Ovary (tissue), 10 donors: ENCODE measurements at places on chromosomes 11 and 22. TPM values are rescaled to one million over a fixed set of nuclear protein-coding genes. Genes with fewer than 3 reads are reported as not detected.

RIC3 gene
- 30.2 TPM for total RNA-seq

GRCh38 chr11:122538060-122538459 lies 117.5 kb upstream of the UBASH3B start:
- DNase-seq = no peak

DMC1 gene
- total RNA-seq = 2.1 TPM

INS gene
- not detected for total RNA-seq

- DNase-seq = no peak
These were observed 33.3 kb upstream of the CACNG2 start for GRCh38 chr22:36736701-36737320.

- DNase-seq = no peak
These were observed 754.0 kb upstream of the FAT3 start for GRCh38 chr11:91470656-91471055.

XPNPEP3 gene
- total RNA-seq = 22.6 TPM

DNA sequence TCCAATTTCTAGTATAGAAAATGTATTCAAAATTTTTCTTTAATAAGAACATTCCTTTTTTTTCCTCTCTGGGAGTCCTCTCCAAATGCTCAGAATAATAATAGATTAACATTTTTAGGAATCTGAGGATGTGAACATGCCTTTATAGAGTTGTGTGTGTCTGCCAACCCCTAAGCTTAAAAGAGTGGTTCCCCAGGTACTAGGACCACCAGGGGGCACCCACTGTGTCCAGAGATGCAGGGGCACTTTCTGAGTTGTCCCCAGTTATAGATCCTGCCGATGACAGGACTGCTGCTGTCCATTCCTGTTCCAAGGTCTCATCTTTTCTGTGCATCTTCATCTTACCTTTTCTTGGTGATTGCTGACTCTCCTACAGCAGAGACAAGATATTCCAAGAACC lies 27.0 kb upstream of the MICAL2 start:
- DNase-seq = no peak

TBX10 gene
- total RNA-seq = not detected

DNA sequence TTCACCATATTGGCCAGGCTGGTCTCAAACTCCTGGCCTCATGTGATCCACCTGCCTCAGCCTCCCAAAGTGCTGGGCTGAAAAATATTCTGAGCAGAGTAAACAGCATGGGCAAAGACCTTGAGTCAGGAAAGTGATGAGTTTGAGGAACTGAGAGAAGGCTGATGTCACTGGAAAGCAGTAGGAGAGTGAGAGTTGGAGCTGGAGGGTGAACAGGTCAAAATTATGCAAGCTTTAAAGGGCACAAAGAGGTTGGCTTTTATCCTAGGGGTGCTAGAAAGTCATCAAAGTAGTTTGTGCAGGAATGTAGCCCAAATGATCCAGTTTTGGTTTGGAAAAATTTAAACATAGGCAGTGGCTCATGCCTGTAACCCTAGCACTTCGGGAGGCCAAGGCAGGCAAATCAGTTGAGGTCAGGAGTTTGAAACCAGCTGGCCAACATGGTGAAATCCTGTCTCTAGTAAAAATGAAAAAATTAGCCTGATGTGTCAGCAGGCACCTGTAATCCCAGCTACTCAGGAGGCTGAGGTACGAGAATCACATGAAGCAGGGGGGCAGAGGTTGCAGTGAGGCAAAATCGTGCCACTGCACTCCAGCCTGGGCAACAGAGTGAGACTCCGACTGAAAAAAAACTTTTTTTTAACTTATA lies 44.7 kb upstream of the CXCR5 start:
- no peak for DNase-seq

DNA sequence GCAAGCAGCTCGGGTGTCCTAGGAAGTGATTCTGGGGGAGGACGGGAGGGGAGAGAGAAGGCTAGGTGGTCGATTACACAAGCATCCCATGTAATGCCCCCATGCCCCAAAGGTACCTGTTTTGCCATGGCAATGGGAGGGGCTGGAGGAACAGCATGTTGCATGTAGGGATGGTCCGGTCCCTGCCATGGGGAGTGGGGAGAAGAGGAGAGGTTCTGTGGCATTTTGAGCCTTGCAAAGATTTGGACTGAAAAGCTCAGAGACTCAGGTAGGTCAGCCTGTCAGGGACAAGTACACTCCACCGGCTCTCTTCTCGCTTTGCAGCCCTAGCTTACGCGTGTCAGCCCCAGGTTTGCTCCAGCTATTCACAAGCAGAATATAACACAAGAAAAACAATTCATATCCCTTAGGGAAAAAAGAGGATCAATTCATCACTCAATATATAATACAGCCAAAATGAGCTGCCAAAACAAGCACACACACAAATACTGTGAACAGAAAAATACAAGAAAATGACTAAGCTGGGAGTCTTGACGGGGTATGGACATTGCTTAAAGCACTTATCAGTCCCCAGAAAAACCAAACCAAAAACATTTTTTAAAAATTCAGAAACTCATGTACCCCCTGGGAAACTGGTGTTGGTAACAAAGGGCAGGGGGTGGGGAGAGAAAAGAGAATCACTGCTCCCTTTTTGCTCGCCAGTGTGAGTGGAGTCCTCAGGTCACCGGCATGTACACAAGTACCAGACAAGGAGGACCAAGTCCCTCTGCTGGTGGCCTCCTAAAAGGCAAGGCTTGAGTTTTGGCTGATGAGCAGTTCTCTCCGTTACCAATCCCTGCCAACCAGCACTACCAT lies 21.6 kb downstream of the APOL5 start:
- no peak for DNase-seq

DNA sequence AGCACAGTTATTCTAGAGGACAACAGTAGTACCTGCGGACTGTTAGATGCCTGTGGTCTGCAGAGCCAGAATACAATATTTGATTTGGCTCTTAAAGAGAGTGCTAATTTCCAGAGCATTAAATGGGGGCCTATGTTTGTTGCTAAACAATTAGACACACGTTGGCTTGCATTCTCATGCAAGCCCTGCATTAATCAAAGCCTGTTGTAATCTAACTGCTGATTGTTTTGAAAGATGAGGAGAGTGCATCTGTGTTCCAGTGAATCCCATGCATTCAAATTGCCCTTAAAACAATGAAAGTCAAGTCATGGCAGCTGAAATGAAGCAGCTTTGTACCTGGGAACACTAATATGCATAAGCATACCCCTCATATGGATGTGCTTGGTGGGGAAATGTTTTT lies 419.4 kb downstream of the DYNC2H1 start:
- DNase-seq = no peak

DNA sequence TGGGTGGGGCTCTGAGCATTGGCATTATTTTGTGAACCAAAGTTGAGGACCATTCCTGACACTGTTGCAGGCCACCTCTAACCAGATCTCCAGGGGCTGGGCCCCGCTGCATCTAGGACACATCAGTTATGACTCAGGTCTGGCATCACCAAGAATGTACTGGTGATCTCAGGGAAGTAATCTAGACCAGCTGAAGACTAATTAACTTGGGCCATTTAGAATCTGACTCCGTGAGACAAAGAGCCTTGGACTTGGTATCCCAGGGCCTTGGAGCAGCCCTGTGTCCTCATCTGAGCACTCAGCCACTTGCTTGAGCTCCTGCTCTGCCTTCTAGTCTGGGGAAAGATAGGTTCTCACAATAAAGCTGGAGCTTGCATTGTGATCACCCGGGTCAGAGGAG lies 200.6 kb downstream of the KIRREL3 start:
- DNase-seq = no peak

DNA sequence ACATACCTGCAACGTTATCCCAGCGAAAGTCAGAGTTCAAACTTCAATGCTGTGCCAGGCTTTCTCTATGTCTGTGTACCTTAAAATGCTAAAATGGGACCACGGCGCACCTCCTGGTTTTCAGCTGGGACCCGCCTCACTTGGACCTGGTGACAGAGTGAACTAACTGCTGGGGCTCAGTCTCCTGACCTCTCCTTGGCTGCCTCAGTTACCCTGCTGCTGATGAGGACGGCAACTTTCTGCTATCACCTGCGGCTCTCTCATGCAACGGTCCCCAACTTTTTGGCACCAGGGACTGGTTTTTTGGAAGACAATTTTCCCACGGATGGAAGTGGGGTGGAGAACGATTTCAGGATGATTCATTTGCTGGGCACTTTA lies 402.8 kb downstream of the BRD1 start:
- no peak for DNase-seq

OR5B21 gene
- total RNA-seq = not detected

MYOD1 gene
- not detected for total RNA-seq

- peak; percentile 56 for DNase-seq
These were observed 10.8 kb upstream of the OR51D1 start for GRCh38 chr11:4626207-4627099.

DNA sequence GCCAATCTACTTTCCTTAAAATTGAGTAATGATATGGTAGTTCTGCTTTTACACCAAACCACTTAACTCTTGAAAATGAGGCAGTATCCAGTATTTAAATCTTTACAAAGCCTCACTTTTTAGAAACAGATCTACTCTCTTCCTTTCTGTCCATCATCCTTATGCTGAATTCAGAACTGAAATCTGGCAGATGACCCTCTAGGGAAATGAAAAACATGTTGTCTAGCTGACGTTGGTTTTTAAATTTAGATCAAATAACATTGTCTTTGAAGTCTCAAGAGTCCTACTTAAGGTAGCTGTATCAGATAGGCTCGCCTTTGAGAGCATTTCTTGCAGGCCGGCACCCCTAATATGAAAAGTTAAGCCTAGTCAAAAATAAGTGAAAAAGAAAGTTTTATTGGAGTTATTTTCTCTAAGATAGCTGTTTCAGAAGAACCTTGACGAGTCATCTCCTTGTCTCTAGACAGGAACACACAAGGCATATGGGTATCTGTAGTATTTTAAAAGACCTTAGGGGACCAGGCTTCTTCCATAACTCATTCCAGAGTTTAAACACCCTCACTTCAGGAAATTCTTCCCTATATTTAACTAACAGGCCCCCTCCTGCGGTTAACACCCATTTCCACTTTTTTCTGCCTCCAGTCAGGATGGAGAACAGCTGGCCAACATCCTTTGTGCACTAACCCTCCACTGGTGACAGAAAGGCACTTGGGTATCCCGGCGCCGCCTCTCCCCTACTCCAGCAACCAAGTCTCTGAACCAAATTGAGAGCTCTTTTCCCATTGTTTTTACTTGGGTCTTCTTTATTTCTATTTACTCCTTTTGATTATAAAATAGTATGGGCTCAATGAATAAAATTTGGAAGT lies 81.2 kb downstream of the WNT11 start:
- no peak for DNase-seq

DNA sequence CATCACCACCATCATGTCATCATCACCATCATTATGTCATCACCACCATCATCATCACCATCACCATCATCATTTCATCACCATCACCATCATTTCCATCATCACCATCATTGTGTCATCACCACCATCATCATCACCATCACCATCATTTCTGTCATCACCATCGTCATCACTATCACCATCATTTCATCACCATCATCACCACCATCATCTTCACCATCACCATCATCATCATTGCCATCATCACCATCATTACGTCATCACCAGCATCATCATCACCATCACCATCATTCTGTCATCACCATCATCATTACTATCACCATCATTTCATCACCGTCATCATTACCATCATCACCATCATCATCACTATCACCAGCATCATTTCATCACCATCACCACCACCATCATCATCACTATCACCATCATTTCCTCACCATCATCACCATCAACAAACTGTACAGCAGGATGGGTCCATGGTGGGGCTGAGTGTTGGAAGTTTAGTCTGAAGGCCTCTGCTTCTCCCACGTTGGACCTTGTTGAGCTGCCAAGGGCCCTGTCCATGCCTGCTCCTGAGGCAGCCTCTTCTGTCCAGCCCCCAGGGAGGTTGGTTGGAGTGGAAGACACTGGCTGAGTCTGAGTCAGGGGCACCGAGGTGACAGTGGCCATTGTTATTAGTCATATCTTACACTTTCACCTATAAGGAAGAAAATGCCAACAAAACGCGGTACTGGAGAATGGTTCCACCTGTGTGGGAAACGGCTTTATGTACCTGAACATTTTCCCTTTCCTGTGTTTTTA lies 247.1 kb downstream of the TBC1D22A start:
- no peak for DNase-seq

DNA sequence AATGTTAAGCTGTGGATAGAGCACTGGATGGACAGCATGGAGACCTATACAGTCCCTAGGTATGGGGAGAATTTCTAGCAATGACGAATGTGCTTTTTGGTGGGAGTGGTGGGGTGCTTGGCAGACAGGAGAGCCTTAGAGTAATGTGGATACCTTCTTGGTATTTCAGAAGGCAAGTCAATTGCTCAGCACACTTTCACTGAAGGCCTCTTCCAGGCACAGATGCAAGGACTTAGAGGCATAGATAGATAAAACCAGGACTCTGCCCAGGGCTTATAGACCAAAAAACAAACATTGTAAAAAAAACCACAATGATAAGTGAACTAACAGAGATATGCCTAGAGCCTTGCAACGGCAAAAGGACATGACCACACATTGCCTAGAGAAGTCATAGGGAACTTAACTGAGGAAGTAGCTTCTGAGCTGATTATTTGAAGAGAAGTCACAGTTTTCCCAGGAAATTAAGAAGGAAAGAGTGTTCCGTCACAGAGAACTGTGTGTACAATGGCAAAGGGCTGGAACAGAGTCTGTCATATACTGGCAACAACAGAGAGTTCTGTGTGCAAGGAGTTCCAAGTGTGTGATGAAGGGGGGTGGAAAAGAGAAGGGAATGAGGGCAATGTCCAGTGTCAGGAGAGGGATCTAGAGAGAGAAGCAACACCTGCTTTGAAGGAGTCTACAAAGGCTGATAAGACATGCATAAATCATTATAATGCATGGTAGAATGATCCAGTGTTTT lies 65.9 kb upstream of the PICALM start:
- no peak for DNase-seq
